ENCODE measurements at places on chromosomes 16 and 17.

DNA sequence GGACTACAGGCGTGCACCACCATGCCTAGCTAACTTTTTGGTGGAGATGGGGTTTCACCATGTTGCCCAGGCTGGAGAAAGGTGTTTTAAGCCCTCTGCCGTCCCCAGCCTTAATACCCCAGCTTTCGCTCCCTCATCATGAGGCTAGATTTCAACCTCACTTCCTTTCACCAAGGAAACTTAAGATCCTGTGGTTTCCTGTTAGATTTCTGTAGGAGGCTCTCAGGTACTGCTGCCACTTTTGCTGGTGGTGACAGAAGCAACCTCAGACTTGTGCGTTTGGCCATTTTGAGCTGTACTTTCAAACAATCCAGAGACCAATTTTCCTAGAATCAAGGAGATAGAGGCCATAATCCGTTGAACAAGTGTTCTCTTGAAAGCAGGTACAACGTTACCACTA lies 36.2 kb downstream of the MPHOSPH6 start:
- DNase-seq, result no peak

- DNase-seq, result no peak
Measured at GRCh38 chr16:48603647-48604376, 6.2 kb downstream of the N4BP1 start.

GRCh38 chr17:75396796-75397195 lies 8.7 kb downstream of the GRB2 start:
- DNase-seq, result no peak

DNA sequence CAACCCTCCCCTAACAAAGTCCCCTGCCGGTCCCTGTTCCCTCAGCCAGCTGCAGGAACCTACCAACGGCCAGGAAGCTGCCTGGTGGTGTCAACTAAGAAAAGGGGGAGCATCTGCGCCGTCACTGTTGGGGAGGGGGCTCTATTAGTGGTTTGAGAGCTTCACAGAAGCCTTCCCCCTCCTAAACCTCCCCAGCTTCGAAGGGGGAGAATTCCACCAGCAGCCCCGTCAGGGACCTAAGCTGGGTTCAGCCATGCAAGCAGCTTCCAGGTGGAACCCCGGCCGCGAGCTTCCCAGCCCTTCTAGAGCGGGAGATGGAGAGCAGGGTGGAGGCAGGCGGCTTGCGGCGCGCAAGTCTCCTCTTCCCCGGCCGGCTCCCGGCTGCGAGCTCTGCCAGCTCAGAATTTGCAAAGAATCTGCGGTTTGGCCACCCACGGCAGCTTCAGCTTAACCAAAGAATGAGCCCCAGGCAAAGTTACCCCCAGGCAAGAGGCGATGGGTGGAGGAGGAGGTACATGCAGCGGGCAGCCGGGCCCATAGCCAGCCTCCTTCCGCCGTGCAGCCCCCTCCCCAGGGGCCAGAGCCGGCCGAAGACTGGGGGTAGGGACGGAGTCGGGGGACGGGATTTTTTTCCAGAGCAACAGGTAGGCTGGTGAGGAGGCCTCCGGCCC lies 33.7 kb downstream of the DDX19A start:
- DNase-seq, result peak; percentile 62

GRCh38 chr16:3027983-3028715 lies 4.3 kb downstream of the THOC6 start:
- DNase-seq, result peak; percentile 89

DNA sequence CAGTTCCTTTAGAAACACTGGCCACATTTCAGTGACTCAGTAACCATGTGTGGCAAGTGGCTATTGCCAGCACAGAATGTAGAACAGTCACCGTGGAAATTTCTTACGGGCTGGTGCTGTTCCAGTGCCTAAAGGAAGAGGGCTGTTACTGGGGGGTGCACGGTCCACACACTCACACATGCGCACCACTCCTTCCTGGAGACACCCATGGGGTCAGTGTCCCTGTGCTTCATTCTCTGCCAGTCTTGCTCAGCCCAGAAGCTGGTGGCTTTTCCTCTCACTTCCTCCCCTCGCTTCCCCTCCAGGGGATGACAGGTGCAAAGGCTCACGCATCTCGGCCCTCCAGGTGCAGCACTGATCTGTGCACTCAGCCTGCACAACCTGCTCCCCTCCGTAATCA lies 115.6 kb downstream of the CCDC182 start:
- DNase-seq, result no peak

- no peak for DNase-seq
Measured at GRCh38 chr17:15490634-15491261, 23.3 kb upstream of the CDRT4 start.

- DNase-seq, result no peak
Measured at GRCh38 chr17:81438007-81438659, 42.9 kb downstream of the BAHCC1 start.

GRCh38 chr17:16001226-16001897 lies 1.7 kb downstream of the TTC19 start:
- DNase-seq, result no peak

DNA sequence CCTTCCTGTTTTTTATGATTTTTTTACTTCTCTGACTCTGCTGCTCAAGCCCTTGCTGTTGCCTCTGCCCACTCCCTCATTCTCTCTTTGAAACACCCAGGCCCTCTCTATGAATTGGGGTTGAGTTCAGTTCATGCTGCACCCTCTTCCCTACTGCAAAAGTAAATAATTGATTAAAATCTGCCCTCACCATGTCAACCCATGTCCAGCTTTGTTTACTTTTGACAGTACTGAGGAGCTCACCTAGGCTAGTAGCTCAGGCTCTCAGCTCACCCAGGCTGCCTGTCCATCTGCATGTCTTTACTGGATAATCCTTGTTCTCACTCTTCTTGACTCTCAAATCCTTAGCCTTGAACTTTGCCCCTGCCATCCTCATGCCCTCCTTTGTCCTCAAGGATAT lies 95.2 kb downstream of the SPACA3 start:
- no peak for DNase-seq

DNA sequence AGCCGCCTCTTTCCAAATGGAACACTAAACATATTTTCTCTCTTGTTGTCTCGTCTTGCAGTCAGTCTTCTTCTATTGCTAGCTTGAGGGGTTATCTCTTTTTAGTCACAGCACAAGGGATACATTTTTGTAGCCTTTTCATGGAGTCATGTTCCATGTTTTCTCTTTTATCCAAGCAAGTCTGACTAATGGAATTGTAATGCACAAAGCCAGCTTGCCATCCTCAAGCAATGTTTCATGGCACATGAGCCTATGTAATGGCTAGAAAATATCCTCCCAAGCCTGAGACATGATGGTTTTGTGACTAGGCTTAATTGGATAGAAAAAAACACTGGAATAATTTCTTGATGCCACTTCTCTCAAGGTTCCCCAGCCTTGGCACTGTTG lies 414.6 kb upstream of the GOT2 start:
- DNase-seq, result no peak

GRCh38 chr16:4583906-4584305 lies 27.8 kb downstream of the C16orf96 start:
- DNase-seq, result no peak

- DNase-seq, result no peak
Measured at GRCh38 chr16:11797957-11798299, 870 bp upstream of the ZC3H7A start.

DNA sequence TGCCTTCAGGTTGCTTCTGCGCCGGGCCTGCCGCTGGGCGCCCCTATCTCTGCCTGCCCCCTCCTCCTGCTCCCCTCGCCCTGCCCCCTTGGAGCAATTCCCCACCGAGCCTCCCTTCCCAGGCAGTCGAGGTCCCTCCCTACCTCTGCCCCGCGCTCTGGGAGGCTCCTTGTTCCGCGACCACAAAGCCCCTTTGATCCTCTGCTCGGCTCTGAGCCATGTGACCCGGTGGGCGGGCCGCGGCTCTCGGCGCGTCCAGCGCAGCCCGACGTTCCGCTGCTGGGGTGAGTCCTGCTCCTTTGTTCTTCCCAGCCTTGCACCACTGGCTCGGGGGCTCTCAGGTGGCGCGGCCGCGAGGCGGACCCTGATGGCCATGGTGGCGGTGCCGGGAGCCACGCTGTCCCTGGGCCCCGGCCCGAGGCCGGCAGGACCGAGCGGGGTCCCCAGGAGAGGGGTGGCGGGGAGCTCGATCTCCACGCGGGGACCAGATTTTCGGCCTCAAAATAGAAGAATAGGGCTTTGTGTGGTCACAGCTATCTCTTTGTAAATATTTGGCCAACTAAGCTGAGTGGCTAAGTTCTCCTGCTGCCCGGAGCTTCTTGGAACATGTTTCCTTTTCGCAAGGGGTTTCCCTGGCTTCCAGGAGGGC lies 310.6 kb downstream of the SEC14L1 start:
- DNase-seq, result no peak

DNA sequence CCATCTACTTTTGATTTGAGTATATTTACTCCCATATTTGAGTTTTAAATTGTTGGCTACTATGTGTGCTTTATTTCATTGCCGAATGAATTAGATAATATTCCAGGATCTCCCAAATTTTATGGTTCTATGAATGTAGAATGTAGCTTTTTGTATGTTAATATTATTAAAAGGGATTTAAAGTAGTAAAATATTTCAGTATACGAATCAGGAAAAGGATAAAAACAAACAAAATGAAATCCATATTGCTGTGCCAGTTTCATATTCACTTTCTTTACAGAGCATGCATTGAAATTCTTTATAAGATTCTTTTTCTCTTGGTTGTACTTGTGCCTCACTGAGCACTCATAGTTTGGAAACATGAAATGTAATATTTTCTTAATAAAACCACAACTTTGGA lies 155.1 kb downstream of the CHD9 start:
- DNase-seq, result no peak

DNA sequence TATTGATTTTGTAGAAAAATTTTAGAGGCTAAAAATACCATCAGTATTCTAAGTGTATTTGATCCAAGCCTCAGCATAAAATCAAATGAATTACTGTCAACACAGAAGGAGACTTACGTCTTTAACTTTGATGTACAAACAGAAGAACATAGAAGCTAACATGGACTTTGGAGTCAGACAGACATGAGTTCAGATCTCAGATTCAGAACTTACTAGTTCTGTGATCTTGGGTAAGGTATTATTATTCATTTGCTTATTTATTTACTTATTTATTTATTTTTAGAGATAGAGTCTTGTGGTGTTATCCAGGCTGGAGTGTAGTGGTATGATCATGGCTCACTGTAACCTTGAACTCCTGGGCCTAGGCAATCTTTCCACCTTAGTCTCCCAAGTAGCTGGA lies 4.0 kb upstream of the SLFN12L start:
- no peak for DNase-seq

GRCh38 chr16:1708083-1708767 lies 2.2 kb downstream of the MAPK8IP3 start:
- DNase-seq, result no peak

Data from hematopoietic multipotent progenitor cell (in vitro differentiated cells).